H1 (cell line): ENCODE measurements at places on chromosomes 5 and 9.
A peak's percentile ranks its signal among the peaks of the same experiment; 100 is the strongest.

- DNase-seq: peak; percentile 7
Observed at GRCh38 chr9:6106711-6107339, 91.4 kb upstream of the RANBP6 start.

DNA sequence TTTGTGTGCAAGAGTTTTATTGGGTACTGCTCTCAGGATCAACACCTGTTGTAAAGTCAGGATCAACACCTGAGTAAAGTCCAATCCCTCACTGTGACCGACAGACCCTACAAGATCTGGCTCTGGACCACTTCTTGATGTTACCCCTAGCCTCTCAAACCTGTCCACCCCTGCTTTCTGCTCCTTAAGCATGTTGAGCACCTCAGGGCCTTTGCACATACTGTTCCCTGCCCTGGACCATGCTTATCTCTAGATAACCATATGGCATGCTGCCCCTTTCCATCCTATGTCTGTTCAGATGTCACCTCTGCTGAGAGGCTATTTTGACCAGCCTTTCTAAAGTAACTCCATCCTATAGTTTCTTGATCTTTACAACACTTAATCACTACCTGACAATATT, 269.6 kb downstream of the SMARCA2 start:
- no peak for DNase-seq

- no peak for DNase-seq
Observed at GRCh38 chr5:34804913-34805312, 34.1 kb upstream of the TTC23L start.

DNA sequence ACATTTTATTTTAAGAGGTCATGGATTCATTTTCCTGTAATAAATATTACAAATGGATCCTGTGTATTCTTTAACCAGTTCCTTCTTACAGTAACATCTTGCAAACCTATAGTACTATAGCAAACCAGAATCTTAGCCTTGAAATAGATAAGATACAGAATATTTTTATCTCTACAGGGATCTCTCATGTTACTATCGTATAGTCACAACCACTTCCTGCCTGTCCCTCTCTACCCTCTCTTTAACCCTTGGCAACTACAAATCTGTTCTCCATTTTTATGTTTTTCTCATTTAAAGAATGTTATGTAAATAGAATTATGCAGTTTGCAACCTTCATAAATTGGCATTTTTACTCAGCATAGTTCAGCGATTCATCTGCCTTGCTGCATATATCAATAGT, 454.0 kb downstream of the DIRAS2 start:
- no peak for DNase-seq

DNA sequence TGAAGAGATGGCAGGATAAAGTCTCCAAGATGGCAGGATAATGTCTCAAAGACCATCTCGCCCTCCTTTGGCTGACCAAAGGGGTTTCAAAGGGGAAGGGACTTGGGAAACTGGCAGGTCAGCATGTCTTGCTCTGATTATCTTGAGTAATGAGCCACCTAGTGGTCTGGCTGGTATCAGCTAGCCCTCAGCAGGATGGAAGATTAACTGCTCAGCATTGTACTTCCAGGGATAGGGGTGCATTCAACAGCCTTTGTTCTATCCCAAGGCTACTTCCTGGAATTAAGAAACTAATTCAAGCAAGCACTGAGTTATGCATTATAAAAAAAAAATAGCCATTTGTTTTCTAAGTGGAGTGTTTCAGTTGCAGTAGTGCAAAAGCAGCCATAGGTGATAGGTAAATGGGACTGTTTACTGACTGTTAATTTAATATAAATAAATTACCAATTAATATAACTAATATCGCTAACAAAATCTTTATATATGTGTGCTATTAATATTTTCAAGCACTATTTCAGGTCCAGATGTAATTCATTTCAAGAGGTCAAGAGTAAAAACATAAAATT, 555.5 kb downstream of the CDH9 start:
- peak; percentile 63 for DNase-seq

DNA sequence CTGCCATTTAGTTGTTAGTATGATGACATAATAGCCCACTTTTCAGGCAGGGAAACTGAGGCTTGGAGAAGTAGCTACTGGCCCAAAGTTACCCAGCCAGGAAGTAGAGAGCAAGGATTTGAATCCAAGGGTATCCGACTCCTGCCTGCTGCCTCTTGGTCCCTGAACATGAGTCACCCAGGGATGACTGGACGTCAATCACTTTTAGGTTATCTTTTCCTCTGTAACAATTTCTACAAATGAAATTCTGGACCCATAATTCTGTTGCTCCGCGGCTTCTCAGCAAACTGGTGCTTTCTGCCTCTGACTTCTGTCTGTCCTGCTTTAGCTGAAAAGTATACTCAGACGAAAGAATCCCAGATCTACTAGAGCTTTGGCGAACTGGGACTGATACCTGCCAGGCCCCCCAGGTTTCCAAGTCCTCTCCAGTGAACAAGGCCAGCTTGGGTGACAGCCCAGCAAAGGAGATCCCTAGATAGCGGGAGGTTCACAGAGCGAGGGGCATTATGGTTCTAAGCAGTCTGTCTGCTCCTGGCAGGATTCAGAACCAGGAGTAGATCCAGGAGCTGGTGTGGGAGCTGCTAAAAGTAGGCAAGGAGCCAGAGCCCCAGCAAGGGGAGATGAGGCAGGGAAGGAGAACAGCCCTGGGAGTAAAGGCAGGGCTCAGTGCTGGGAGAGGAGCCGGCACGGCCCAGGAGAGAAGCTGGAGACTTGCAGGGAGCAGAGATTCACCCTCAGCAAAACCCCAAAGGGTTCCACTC, 20.6 kb downstream of the OLFML2A start:
- DNase-seq: no peak

- no peak for DNase-seq
Observed at GRCh38 chr5:86360801-86361200, 256.9 kb upstream of the COX7C start.

- DNase-seq: no peak
Observed at GRCh38 chr5:9015260-9015936, 530.5 kb downstream of the SEMA5A start.

DNA sequence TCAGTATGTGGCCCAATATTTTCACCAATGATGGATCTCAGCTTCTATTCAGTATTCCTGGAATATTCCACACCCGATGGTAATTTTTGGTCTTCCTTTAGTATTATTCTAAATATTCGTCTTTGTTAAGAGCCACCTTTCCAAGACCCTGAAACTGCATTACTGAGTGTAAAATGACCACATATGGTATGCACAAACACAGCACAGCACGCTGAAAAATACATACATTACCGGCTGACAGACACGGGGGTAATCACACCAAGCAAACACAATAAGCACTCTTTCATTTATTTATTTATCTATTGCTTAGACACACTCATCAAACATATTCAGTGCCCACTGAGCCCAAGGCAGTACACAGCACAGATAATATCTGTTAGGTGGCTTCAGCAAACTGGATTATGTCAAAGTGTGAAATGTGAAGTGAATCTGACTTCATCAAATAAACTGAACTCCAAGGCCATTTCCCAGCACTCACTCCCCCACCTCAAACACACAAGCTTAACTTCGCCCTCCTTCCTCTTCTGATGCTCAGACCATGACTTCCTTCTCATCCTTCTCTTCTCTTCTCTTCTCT, 1637.8 kb upstream of the C9orf72 start:
- DNase-seq: no peak

- DNase-seq: no peak
Observed at GRCh38 chr5:128002425-128002824, 81.1 kb upstream of the SLC12A2 start.

GRCh38 chr5:74636552-74636951, 4.0 kb downstream of the ENC1 start:
- DNase-seq: no peak

DNA sequence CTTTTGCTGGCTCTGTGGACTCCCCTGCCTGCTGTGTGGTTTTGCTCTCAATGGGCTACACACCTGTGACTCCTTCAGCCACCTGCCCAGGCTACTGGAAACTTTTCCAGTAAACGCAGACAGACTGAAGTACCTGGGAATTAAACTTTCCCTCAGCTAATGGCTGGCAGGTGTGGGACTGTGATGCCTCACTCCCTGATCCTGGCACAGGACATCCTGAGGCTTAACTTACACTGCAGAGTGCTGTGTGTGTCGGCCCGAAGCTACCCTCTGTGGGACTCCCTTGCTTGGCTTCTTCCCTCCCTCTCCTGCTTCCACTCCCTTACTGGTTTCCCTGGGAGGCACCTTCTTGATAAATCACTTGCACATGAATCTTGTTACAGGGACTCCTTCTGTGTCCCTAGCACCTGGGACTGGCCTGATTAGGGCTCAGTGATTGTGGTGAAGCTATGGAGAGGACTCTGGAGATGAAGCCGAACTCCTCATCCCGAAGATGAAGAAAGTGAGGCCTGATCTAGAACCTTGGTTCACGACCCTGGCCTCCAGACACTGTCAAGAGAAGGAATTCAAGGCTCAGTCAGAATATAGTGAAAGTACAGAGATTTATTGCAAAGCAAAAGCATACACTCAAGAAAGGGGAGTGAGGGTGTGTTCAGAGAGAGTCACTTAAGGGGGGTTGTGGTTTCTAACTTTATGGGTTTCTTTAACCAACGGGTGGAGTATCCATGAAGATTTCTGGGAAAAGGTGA, 113.4 kb upstream of the ALDH1B1 start:
- DNase-seq: no peak

DNA sequence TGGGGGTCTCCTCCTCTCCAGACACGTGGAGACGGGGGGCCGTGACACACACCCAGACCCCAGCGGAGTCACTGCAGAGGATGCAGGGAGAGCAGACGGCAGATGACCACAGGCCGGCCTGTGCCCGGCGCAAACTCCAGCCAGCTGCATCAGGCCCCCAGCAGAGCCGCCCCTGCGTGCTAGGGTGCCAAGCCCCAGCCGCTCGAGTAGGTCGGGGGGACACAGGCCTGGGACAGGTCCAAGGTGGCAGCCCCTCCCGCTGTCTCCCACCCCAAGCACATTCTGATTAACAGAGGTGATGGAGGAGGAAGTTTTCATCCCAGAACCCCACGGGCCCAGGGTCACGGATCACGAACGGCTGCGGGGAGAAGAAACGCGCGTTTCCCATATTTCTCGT, 14.4 kb downstream of the NACC2 start:
- DNase-seq: no peak

- no peak for DNase-seq
Observed at GRCh38 chr5:173550641-173551040, 65.8 kb downstream of the BOD1 start.

DNA sequence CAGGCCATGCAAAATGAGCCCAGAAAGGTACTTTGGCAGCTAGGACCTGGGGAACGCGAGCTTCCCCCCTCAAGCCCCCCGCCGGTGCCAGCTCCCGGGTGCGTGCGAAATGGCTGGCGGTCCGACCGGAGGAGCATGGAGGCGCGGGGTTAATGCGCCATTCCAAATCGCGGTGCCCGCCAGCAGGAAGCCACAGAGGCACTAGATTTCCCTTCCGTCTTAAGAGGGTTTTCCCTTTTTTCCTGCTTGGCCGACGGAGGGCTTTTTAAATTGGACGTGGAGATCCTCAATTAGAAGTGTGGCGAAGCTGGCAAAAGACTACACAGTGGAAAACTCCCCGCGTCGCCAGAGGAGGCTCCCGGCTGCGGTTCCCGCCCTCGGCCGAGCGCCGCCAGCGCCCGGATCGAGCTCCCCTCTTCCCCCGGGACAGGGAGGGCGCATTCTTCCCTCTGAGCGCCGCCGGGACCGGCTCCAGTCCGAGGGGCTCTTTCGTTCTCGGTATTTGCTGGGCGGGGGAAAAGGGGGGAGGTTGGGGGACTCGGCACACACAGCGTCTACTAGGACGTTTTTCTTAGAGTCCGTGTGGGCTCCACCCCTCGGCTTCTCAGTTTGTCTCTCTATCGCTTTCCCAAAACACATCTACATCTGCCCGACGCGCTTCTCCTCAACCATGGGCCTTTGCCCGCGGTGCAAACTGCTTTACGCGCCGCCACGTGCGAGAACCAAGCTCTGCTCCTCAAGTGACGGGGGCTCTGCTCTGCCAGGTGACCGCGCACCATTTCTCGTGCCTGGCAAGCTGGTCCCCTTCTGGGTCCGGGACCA, 3.0 kb downstream of the GDNF start:
- DNase-seq: no peak

DNA sequence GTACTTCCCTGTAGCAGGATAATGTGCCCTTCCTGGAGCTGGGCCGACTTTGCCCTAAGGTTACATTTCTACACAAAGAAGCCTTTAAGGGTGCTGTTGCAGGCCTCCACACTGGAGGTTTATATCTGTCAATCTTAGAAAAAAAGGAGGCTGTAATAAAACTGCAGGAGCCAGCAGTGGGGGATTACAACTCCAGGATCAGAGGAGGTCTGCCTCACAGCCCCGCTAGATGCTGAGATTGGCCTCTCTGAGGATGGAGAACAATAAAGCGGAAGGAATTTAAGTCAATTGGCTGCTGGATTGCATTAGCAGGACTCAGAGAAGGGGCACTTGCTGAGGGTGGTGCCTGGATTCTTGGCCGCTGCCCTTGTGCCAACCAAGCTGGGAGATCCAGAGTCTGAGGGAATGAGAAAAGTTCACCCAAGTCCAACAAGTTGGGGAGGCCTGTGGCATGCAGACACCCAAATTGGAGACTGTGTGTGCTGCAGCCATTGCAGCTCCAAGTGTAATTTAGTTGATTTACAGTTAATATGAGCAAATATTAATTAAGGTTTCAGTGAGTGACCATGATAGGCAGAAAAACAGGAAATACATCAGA, 99.0 kb upstream of the SSBP2 start:
- DNase-seq: no peak

DNA sequence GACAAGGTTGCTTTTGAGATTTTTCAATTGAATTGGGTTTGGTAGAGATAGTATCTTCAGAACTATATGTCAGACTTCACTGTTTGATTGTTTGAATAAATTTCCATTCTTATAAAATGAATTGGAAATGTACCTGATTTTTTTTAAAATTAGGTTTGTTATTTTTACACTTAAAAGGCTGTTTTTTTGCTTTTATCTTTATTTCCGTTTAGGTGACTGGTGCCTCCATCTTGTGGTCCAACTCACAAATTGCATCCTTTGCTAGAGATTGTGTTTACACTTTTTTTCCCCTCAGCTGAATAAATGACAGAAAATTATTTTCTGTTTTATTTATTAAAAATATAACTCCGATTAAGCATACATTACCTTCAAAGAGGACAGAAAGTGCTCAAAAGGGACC, 15.6 kb downstream of the NDUFAF2 start:
- DNase-seq: no peak

- peak; percentile 72 for DNase-seq
Observed at GRCh38 chr5:76953551-76954382, 922 bp downstream of the CRHBP start.

DNA sequence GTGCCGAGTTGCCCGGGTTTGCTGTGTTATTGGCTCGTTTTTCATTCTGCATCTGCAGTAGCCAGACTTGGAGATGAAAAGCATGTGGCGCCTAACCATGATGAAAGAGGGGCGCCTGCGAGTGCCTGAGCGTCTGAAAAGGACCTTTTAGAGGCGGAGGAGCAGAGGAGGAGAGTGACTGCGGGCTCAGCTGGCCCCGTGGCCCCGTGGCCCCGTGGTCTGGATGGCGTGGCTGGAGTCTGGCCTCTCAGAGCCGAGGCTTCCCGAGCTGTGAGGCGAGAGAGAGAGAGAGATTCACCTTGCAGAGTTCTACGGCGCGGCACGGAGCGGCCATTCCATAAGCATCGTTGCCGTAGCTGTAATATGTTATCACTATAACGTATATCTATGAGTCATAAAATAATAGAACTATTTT, 55.3 kb upstream of the RNU6ATAC start:
- DNase-seq: no peak

- DNase-seq: peak; percentile 53
Observed at GRCh38 chr9:92808726-92809451, 44.3 kb upstream of the BICD2 start.
